ENCODE measurements at places on chromosomes 4 and X.

DNA sequence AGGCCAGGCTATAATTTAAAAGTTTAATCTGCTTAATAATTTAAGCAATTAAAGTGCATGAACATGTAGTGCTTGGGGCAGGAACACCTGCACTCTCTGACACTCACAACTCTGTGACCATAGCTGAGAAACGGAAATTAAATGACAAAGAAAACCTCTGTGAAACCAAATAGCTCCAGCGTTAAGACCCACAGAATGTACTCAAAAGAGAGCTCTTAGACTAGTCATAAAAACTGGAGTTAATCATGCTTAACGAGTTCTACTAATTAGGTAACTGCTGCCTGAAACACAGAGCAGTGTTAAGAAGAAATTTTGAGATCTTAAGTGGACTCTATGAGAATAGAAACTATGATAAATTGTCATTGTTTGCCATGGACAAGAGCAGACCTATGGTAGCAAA lies 174.4 kb upstream of the SPIN4 start:
- no peak for DNase-seq

- no peak for DNase-seq
Measured at GRCh38 chrX:136104936-136105335, 42.4 kb upstream of the FHL1 start.

GRCh38 chrX:11437642-11438379 lies 144.6 kb downstream of the AMELX start:
- DNase-seq, result no peak

- no peak for DNase-seq
Measured at GRCh38 chrX:121114691-121115090, 67.3 kb downstream of the GLUD2 start.

DNA sequence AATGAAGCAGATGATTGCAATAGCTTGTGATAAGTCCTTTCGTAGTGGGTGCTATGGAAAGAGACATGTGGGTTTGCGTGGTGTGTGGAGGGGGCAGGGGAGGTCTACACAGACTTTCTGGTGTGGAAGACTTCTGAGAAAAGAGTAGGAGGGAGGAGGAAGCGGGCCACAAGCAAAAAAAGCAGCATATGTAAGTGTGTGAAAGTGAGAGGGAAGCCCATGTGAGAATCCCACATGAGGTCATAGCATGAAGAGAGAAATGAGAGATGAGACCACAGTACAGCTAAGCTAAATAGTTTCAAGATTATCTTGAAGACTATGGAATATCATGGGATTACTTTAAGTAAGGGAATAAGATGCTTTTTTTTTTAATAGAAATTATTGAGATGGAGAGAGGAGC lies 2039.9 kb upstream of the TENM3 start:
- DNase-seq, result no peak

GRCh38 chrX:140503238-140503601 lies 1.6 kb downstream of the SOX3 start:
- DNase-seq, result no peak

- DNase-seq, result peak; percentile 78
Measured at GRCh38 chr4:73341454-73341853, 62.6 kb upstream of the ALB start.

DNA sequence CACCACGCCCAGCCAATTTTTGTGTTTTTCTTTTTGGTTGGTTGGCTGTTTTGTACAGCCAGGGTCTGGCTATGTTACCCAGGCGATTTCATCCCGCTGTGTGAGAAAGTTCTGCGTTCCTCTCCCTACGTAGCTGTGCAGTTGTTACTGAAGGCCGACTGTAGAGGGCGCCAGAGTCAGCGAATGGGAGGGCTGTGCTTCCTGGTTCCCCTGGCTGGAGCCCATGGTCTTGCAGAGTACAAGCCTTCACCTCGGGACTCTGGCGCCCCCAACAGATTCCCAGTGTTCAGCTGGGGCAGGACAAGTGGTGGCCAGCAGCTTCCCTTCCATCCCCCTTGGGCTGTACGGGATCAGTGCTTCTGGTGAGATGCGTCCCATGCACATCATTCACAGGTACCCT lies 5.6 kb upstream of the CT45A1 start:
- DNase-seq, result no peak

DNA sequence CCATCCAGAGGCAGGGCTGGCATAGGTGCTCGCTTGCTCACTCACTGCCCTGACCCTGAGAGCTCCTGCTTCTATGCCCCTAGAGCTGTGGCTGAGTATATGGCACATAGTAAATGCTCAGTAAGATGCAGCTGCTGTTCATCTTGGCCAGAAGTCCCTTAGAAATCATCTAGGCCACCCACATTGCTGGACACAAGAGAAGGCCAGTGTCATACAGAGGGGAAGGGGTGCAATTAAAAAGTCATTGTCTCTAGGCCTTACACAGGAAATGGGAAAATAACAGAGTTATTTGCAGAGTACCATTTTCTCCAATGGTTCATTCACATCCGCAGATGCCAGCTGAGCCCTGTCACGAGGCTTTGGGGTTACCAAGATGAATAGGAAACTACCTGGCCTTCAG lies 88.8 kb downstream of the MAMLD1 start:
- no peak for DNase-seq

GRCh38 chr4:186984105-186984644 lies 260.5 kb upstream of the FAT1 start:
- no peak for DNase-seq

DNA sequence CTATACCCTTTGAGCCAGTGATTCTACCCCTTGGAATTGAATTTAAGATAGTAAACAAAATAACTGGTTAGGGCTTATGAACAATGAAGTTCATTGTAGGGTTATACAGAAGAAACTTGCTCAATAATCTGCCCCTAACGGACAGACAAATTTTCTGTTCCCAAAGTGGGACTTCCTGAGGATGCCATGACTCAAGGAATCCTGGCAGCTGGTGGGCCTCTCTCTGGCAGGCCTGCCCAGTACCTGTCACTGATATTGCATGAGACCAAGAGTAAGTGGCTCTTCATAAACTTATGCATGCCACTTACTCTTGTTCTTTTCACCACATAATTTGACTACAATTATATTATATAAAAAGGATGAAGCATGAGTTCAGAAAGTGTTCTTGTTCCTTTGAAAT lies 41.5 kb downstream of the GPRIN3 start:
- DNase-seq, result no peak

DNA sequence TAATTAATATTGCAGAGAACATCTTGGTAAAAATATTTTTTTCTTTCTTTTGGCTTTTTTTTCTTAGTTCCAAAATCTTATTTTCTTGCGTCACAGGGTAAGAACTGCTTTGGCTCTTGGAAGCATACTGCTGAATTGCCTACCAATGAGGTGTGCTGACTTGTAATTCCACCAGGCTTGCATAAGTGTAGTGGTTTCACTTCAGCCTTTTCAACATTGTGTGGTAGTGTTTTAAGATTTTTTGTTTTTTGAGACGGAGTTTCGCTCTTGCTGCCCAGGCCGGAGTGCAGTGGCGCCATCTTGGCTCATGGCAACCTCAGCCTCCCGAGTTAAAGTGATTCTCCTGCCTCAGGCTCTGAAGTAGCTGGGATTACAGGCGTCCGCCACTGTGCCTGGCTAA lies 42.4 kb downstream of the N4BP2 start:
- DNase-seq, result no peak

GRCh38 chrX:151031391-151031975 lies 48.3 kb downstream of the HMGB3 start:
- DNase-seq, result no peak

GRCh38 chr4:181043486-181043885 lies 1199.7 kb upstream of the TENM3 start:
- no peak for DNase-seq

DNA sequence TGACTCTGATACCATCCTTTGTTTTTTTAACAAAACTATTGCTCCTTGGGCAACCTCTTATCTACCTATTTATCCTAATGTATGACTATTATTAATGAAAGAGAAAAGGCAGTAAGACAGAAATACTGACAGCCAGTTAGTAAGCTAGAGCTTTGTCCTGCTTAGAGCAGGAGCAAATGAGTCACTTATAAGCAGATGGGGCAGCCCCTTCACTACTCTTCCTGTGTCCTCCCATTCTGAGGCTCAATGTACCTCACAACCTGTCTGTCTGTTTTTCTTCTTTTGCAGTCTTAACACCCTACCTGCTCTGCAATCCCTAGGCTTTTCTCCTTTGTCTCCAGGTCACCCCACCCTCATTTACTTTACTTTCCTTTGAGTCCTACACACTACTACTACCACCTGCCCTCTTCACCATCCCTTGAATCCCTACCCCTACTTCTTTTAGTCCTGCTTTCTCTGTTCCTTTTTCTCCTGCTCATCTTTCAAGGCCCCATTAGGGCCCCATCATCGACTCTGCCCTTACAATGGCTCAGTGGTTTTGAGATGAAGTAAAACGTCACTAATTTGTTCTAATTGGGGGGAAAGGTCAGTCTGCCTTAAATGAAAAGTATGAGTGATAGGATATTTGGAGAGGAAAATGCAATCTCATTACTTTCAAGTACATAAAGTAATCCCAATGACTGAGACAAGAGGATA lies 294.3 kb downstream of the GUCY2F start:
- DNase-seq, result no peak

DNA sequence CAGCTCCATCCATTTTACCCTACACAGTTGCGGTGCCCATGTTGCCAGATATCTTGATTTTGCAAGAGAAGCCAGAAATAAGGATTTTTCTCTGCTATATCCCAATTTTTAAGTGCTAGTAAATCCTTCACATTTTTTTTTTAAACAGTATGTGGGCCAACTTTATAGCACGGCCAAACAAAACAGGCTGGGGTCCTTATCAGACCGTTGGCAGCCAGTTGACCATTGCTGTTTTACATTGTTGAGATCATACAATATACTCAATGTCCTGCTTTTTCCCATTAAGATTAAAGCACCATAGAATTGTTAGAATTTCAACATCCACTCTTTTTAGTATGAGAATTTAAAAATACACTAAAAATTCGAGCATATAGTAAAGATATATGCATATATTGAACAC lies 150.9 kb downstream of the SPCS3 start:
- no peak for DNase-seq

DNA sequence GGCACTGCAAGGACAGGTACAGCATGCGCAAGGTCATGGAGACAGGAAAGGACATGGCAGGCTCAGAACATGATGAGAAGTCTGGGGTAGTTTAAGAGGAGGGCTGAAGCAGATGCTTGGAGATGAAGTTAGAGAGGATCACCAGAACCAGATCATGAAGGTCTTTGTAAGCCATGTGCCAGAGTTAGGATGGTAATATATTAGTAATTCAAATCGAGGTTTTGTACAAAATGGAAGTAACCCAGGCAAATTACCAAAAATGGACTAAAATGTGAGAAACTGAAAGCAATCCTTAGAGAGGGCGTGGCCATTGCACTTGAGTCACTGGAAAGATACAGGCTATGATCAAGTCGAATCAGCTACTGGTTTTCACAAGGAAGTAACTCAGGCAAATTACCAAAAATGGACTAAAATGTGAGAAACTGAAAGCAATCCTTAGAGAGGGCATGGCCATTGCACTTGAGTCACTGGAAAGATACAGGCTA lies 13.5 kb downstream of the RXFP1 start:
- no peak for DNase-seq

DNA sequence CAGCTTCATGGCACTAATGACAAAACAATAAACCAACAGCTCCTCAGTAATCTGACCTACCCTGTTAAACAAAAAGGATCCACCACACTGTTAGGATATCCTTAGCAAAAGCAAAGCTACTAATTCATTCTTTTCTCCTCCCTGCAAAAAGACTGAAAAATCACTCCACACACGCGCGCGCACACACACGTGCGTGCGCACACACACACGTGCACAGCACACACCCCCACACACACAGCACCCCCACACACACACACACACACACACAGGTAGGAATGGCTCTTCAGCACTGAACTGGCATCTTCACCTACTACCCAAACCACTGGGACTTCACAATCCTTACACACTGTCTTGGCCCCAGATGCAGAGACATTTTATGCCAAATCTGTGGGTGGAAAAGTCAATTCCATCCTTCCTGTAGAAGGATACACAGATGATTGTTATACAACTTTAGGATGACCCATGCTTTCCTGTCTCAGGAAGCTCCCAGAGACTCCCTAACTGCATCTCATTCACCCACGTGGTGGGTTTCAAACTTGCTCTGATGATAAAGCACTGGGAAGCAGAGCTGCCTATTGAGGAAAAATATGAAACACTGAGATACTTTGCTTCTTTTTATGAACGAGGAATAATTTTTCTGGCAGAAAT lies 102.5 kb downstream of the TSPAN5 start:
- no peak for DNase-seq

DNA sequence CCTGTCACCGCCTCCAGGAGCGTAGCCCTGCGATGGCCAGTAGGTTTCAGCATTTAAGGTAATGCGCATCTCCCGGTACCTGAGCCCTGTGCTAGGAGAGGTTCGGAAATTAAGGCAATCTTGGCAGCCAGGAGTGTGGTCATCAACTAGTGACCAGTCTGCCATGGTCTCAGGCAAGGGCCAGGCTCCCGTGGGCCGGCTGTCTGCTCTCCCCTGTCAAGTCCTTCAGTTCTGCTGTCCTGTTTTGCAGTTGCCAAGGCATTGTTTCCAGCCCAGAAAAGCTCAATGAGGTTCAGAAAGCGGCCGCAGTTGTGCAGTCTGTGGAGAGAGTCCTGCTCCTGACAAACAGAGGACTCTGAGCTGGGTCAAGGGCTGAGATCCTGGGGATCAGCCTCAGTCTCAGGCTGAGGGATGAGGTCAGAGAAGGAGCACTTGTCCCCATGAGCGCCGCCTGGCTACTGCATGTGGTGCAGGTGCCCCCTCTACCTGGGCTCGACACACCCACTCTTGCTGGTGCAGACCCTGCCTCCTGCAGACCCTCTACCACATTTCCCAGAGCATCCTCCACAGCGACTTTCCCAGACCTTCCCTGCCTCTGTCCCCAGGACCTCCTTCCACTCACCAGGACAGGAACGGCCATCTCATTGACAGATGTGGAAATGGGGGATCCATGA lies 53.4 kb upstream of the PSAPL1 start:
- no peak for DNase-seq

DNA sequence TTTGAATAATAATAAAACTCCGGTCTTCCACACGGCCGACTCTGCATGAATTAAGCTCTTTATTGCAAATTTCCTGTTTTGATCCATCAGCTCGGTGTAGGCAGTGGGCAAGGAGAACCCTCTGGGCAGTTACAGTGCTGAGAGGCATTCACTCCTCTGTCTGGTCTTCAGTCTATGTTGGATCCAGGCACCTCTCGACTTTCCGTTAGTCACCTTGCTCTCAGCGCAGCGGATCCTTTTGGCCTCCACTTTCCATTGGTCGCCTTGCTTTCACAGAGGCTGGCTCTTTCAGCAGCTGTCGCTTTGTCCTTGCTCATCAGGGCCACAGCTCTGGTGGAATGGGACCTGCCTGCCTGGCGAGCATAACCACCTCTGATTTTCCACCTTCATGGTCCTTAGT lies 52.9 kb downstream of the TRMT44 start:
- no peak for DNase-seq

DNA sequence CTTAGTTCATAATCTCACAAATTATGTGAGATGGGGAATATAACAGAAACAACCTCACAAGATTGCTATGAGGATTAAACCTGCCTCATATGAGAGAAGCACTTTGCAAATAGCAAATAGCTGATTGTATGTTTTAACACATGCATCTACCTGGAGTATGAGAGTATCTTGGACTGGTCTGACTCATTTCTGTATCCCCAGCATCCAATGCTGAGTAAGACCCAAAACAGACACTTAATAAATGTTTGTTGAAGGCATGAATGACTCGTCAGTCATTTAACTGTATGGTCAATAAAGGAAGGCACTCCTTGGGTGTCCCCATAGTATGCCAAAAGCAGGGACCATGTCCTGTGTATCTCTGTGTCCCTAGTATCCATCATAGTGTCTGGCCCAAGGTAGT lies 350.9 kb upstream of the F9 start:
- no peak for DNase-seq
